ENCODE measurements at places on chromosomes 3 and 15.

DNA sequence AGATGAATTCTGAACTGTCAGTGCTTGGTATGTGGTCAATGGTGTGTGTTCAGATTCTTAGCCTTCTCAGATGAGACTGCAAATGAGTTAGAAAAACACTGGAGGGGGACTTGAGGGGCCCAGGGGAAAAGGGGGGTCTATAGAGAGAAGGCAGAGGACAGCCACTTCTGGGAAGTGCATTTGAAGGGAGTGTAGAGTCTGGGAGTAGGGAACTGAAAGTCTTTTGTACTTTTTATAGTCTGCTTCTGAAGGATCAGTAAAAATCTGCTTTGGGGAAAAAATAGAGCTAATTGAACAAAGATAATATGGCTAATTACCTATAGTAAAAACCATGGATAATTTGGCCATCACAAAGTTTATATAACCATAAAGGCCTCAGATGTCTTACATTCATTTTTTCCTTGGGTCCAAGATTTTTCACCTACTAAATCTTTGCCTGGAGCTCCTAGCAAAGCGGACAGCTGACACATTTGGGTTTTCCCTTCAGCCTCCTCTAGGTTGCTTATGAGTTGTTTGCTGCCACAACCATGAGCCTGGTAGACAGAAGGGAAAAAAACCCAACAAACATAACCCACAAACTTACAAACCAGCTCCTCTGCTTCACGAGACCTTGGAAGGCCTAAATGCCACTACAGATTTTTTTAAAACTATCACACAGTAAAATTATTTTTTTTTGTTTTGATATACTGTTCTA is 48.8 kb downstream of the CD86 start:
- DNase-seq = no peak

DNA sequence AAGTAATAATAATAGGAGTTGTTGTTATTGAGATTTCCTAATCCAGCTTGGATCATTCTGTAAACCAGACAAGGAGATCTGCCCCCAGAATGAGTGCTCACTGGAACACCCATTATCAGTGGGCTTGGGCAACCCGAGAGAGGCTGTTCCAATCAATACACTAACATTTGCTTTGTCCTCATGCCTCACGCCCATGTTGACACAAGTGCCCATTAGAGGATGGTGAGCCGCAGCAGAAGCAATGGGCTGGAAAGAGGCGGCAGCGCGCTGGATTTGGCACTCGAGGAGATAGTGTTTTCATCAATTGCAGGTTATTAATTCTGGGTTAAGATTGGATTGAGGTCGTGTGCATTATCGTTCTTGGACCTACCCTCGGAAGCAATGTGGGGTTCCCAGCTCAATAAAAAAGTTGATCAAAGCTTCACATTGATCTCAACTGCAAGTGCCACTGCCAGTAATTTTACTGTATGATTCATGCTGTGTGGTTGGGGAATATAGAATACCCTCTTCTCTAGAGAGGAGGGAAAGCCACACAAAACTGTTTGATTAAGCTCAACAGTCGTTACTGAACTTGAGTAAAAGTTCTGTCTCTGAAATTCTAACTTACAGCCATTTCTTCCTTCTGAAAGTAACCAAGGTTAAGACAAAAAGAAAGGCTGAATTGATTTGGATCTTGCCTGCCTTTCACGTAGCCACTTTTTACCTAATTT is 15.7 kb downstream of the LYZL4 start:
- DNase-seq = no peak

DNA sequence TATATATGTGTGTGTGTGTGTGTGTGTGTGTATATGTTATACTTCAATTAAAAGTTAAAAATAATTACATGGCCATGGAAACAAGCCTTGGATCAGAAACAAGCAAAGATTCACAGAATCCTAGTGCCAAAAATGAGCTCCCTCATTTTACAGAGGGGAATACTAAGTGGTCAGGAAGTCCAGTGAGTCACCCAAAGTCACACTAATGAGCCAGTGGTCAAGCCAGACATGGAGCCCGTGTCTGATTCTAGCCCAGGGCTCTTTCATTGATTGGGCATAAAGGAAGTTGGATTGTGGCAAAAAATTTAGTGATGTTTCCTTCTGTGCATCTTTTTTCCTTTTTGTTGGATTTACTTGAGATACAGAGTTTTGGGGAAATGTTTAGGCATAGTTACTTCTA is 152.5 kb upstream of the NPHP3 start:
- DNase-seq = no peak

DNA sequence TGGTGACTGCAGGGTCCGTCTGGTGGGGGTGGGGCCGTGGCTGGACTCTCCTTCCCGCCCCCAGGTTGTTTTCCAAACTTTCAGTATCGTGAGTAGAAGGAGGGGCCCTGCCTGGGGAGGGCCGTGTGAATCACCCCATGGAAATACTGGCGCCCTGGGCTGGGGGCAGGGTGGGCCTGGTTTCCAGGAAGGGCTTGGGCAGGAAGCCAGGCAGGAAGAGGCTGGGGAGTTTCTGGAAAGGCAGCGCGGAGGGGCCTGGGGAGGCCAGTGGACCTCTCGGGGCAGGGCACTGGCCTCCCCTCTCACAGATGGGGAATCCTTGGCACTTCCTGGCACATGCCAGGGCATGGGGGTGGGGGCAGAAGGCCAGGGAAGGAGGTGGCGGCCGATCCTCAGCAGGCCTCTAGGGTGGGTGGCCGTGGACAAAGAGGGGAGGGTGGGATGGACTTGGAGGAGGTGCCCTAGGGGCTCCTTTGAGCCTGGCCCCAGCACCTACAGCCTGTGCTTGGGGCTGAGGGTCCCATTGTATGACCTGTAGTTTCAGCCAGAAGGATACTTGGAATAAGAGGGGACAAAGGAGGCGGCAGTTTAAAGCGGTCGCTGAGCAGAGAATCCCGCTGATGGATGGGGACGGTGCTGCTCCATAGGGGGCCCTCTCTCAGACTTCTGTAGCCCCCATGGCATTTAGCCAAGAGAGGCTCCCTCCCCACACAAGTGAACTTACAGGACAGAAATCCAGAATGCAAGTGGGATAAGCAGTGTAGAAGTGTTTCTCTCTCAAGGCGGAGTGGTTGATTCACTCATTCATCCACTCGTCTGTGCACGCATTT is 56.5 kb upstream of the GATA2 start:
- DNase-seq = no peak

- no peak for DNase-seq
These were observed 23.7 kb upstream of the C3orf49 start for GRCh38 chr3:63795438-63795837.

GRCh38 chr3:186580785-186581184 is 10.3 kb downstream of the DNAJB11 start:
- no peak for DNase-seq
